IMR-90 (cell line): ENCODE measurements at places on chromosomes 12 and 14. TPM values are rescaled to one million over a fixed set of nuclear protein-coding genes. Genes with fewer than 3 reads are reported as not detected.
A peak's percentile ranks its signal among the peaks of the same experiment; 100 is the strongest.

SLC6A12 gene
- not detected in 2 replicates for polyA plus RNA-seq

TSPAN8 gene
- not detected in 2 replicates for polyA plus RNA-seq

SERPINA1 gene
- polyA plus RNA-seq: 1.2 and 1.4 TPM in 2 replicates

ZFC3H1 gene
- polyA plus RNA-seq: 16.8 and 23.3 TPM in 2 replicates

DPF3 gene
- polyA plus RNA-seq: 30.5 and 37.7 TPM in 2 replicates

MYH7 gene
- polyA plus RNA-seq: not detected in 2 replicates

KRT79 gene
- 0.09 and 0.24 TPM in 2 replicates for polyA plus RNA-seq

CATSPERB gene
- not detected in 2 replicates for polyA plus RNA-seq

KLHL33 gene
- polyA plus RNA-seq: 0.03 TPM in 2 replicates

- no peak for DNase-seq
- H3K27me3 ChIP-seq: peaks cover 14% of the 10 kb centered on the region; the same call in 1 of the 2 replicates
- H3K4me1 ChIP-seq: peaks cover 2% of the 10 kb centered on the region; the same call in 1 of the 2 replicates
- no peak overlapping the region for H3K27ac ChIP-seq
Observed at GRCh38 chr12:104459368-104459909, 2.7 kb downstream of the CHST11 start.

DNA sequence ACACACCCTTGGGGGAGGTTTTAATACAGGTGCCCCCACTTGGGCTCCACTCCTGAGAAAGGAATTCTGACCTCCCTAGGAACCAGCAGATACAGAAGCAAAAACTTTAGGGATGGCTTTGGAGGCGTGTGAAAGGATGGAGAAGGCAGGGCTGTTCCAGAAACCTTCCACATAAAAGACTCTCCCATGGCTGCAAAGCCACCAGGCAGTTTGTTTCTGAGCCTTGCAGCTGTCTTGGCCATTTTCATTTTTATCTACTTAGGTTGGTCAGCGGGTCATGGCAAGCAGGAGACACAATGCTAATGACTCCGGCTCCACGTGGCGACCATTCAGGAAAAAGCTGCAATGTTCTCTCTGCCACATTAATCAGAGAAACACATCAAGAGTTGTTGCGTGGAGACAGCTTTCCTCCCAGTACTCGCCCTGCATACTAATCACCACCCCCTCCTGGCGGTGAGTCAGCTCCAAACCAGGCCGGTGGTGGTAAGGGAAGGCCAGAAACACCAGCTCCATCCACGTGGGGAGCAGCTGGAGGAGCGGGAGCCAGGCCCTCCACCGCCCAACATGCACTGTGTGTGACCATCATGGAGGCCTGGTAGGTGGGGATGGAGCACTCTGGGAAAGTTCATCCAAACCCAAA, 30.9 kb upstream of the IRF2BPL start:
- no peak overlapping the region for H3K27ac ChIP-seq
- no peaks in the 10 kb centered on the region for H3K27me3 ChIP-seq
- H3K4me1 ChIP-seq: peaks cover 7% of the 10 kb centered on the region
- DNase-seq: peak; percentile 91
- no peak overlapping the region for H3K4me3 ChIP-seq
- no peaks in the 10 kb centered on the region for H3K36me3 ChIP-seq

- no peak overlapping the region for H3K4me3 ChIP-seq
- peaks cover 5% of the 10 kb centered on the region for H3K4me1 ChIP-seq
- no peaks in the 10 kb centered on the region for H3K27me3 ChIP-seq
- H3K36me3 ChIP-seq: peaks cover 49% of the 10 kb centered on the region
- no peak for DNase-seq
Observed at GRCh38 chr14:100292301-100292775, 13.9 kb downstream of the SLC25A29 start.

- H3K27ac ChIP-seq: no peak overlapping the region
- no peak for DNase-seq
- H3K27me3 ChIP-seq: no peaks in the 10 kb centered on the region
- H3K4me1 ChIP-seq: no peaks in the 10 kb centered on the region
- no peaks in the 10 kb centered on the region for H3K36me3 ChIP-seq
Observed at GRCh38 chr12:130737731-130738130, 21.6 kb upstream of the RIMBP2 start.

GRCh38 chr14:77219591-77219990, 38.0 kb downstream of the TMEM63C start:
- no peaks in the 10 kb centered on the region for H3K4me1 ChIP-seq
- DNase-seq: no peak

DNA sequence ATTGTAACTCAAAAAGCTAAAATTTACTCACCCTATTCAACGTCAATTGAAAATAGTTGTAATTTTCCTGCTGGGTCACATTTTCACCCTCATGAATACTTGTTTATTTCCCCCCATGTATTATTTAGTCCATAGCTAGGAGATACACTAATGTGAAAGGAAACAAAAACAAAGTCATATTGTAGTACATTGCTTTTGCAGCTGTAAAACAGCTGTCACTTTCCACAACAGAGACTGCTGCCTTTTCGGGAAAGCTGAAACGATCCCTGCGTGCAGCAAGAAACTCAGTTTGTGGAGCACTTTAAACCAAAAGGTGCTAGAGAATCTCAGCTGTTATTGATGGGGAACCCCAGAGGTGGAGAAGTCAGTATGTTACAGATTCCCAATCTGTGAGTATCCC, 4.3 kb downstream of the RACGAP1 start:
- H3K27me3 ChIP-seq: no peaks in the 10 kb centered on the region
- H3K4me3 ChIP-seq: no peak overlapping the region
- H3K36me3 ChIP-seq: no peaks in the 10 kb centered on the region
- peaks cover 6% of the 10 kb centered on the region for H3K4me1 ChIP-seq

DNA sequence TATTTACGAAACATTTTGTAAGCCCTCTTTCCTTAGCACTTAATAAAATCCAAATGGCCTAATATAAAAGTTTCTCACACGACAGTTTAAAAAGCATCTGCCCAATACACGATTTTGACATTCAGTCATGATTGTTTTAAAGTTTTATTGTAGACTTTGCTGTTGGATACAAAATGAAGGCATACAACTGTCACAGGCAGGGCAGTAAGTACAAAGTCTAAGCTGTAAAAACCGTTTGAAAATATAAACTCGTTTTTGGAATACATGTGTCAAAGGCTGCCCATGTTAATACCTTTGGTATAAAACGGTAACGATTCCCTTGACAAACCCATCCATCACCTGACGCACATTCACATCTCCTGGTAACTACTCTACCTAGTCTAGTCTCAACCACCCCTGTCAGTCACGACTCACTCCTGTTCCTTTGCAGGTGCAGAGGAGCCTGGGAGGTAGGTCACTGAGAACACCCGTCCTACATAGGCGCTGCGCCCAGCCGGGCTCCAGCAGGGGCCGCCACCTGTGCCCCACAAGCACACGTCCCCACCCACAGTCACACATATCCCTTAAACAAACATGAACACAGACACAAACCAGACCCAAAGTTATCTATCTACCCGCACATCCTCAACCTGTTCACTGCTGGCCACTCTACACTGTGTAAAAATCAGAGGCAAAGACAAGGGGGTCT, 27.1 kb downstream of the KCTD10 start:
- no peak overlapping the region for H3K4me3 ChIP-seq
- no peak overlapping the region; the same call in 1 of the 2 replicates for H3K27ac ChIP-seq
- no peak for DNase-seq
- H3K36me3 ChIP-seq: peaks cover 71% of the 10 kb centered on the region
- peaks cover 12% of the 10 kb centered on the region for H3K4me1 ChIP-seq

DNA sequence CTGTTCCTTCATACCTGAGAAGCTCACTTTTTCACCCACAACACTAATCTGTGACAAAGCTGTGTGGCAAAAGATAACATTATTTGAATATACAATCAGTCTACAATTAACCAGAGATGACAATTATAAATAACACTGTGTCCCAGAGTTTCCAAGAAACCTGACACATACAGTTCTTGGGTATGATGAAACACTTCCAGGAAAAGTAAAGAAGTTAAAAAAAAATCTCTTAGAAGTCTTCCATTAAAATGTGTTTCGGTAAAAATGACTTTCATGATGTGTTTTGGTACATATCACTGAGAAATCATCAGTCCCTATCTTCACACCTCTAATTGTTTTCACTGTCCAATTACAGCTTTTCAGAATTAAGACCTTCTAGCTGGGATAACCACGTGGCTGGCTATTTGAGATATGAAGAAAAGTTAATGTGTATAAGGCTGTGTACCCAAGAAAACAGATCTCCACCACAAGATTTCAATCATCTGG, 390.2 kb downstream of the SOX5 start:
- no peaks in the 10 kb centered on the region for H3K36me3 ChIP-seq
- no peak overlapping the region for H3K27ac ChIP-seq
- H3K27me3 ChIP-seq: no peaks in the 10 kb centered on the region
- no peak overlapping the region for H3K4me3 ChIP-seq
- no peaks in the 10 kb centered on the region for H3K4me1 ChIP-seq

- H3K4me3 ChIP-seq: peak within 1 kb of the TSS; percentile 82
- H3K27me3 ChIP-seq: no peaks in the 10 kb centered on the region
- H3K27ac ChIP-seq: peak within 1 kb of the TSS; percentile 97
- peaks cover 15% of the 10 kb centered on the region for H3K36me3 ChIP-seq
Observed at GRCh38 chr12:121803861-121804416, at the start of gene SETD1B. Gene SETD1B (plus strand): TSS chr12:121804009. CDS start chr12:121804738, 729 bp downstream.

- peaks cover 18% of the 10 kb centered on the region; the same call in 1 of the 2 replicates for H3K27me3 ChIP-seq
- no peak overlapping the region for H3K4me3 ChIP-seq
- no peaks in the 10 kb centered on the region for H3K36me3 ChIP-seq
- H3K4me1 ChIP-seq: no peaks in the 10 kb centered on the region
- no peak for DNase-seq
Observed at GRCh38 chr14:101184572-101184971, 281.1 kb upstream of the RTL1 start.

- H3K27me3 ChIP-seq: no peaks in the 10 kb centered on the region
- H3K27ac ChIP-seq: no peak overlapping the region
- peaks cover 5% of the 10 kb centered on the region; the same call in 1 of the 2 replicates for H3K36me3 ChIP-seq
- H3K4me1 ChIP-seq: no peaks in the 10 kb centered on the region
Observed at GRCh38 chr14:50375760-50376159, 20.9 kb downstream of the CDKL1 start.

GRCh38 chr14:97297100-97297499, 499.9 kb downstream of the VRK1 start:
- no peaks in the 10 kb centered on the region for H3K27me3 ChIP-seq
- H3K4me1 ChIP-seq: no peaks in the 10 kb centered on the region
- H3K36me3 ChIP-seq: no peaks in the 10 kb centered on the region
- DNase-seq: no peak
- no peak overlapping the region for H3K27ac ChIP-seq
- no peak overlapping the region for H3K4me3 ChIP-seq

GRCh38 chr12:24861766-24862540, 86.9 kb downstream of the BCAT1 start:
- no peak overlapping the region for H3K27ac ChIP-seq
- no peak overlapping the region for H3K4me3 ChIP-seq
- H3K27me3 ChIP-seq: no peaks in the 10 kb centered on the region
- H3K36me3 ChIP-seq: peaks cover 18% of the 10 kb centered on the region
- peaks cover 10% of the 10 kb centered on the region for H3K4me1 ChIP-seq
